ENCODE measurements at places on chromosomes 12 and 14.

DNA sequence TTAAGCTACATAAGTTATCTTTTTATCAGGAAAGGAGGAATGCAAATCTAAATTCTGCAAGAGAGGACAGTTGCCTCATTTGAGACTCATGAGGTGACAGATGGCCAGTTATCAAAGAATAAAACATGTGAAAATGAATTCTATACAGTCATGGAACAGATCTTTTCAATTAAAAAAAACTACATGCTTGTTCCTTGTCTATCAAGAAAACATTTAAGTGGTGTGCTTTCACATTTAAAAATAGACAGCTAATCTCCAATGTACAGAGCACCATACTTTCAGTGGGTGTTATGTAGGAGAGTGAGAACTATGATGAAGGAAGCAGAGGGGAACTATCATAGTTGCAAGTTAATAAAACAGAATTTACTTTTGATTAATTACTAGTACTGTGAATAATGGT lies 76.7 kb upstream of the TTC7B start:
- DNase-seq, result no peak

- no peak for DNase-seq
Measured at GRCh38 chr14:105924951-105925591, 398.7 kb downstream of the TMEM121 start.

DNA sequence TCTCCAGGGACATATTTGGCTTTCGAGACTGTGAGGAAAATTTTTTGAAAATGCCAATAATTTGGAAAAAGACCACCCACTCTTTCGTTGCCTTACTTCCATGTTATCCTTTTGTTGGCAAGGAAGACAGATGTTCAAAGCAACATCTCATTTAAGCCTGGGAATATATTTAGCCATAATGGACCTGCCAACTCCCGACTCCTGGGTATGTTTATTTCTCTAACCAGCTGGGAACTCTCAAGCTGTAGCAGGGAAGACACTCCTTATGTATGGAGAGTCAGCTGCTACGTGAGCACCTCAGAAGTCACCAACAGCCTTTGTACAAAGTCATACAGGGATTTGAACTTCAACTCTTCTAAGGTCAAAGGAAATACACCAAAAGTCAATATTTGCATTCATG lies 96.5 kb upstream of the DAAM1 start:
- no peak for DNase-seq

- no peak for DNase-seq
Measured at GRCh38 chr12:22457085-22457484, 87.3 kb downstream of the C2CD5 start.

- no peak for DNase-seq
Measured at GRCh38 chr12:65389436-65389835, 111.0 kb downstream of the MSRB3 start.

GRCh38 chr12:26292596-26292995 lies 97.2 kb downstream of the SSPN start:
- DNase-seq, result no peak

GRCh38 chr14:23117371-23118020 lies 1.6 kb downstream of the CEBPE start:
- no peak for DNase-seq

- no peak for DNase-seq
Measured at GRCh38 chr12:58639318-58639934, 280.9 kb downstream of the LRIG3 start.

- DNase-seq, result no peak
Measured at GRCh38 chr14:67722293-67722692, 20.6 kb downstream of the RDH12 start.

- DNase-seq, result no peak
Measured at GRCh38 chr14:89428546-89429198, 11.6 kb upstream of the FOXN3 start.

- no peak for DNase-seq
Measured at GRCh38 chr14:99261912-99262787, 9.8 kb downstream of the BCL11B start.

DNA sequence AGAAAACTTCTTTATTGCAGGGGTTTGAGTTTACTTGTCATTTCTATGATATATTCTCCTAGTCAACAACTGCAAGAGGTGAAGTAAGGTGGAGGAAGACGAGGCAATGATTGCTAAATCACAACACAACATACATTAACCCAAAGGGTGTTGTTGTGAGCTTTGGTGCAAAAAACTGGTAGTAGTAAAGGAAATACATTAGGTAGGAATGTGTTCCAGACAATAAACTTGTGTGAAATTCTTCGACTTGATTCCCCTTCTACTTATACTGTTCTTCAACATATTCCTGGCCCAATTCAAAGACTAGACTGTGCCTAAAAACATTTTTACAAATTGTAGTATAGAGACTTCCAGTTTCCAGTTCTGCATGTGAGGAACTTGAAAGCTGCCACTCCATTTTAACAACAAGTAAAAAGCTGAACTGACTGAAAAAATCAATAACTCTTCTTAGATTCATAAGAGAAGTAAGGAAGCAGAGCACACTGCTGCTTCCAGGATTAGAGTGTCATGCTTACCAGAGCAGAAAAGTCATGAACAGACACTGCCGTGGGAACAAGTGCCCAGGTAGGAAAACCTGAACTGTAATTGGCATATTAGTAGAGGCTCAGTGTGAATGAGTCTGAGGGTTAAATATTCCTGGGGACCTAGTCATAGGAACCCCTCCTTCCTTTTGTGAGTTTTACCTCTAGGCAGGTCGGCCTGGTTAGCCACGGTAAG lies 22.2 kb downstream of the COX8C start:
- DNase-seq, result no peak

DNA sequence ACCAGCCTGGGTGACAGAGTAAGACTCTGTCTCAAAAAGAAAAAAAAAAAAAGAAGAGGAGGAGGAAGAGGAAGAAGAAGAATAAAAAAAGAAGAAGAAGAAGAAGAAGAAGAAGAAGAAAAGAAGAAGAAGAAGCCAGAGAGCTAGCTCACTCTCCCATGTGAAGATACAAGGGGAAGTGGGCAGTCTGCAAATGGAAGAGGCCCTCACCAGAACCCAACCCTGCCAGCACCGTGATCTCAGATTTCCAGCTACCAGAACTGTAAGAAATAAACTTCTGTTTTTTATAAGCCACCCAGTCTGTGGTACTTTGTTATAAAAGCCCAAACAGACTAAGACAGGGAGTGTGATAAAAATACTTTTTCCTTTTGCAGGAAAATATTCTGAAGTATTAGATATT lies 130.7 kb downstream of the ETNK1 start:
- DNase-seq, result no peak

DNA sequence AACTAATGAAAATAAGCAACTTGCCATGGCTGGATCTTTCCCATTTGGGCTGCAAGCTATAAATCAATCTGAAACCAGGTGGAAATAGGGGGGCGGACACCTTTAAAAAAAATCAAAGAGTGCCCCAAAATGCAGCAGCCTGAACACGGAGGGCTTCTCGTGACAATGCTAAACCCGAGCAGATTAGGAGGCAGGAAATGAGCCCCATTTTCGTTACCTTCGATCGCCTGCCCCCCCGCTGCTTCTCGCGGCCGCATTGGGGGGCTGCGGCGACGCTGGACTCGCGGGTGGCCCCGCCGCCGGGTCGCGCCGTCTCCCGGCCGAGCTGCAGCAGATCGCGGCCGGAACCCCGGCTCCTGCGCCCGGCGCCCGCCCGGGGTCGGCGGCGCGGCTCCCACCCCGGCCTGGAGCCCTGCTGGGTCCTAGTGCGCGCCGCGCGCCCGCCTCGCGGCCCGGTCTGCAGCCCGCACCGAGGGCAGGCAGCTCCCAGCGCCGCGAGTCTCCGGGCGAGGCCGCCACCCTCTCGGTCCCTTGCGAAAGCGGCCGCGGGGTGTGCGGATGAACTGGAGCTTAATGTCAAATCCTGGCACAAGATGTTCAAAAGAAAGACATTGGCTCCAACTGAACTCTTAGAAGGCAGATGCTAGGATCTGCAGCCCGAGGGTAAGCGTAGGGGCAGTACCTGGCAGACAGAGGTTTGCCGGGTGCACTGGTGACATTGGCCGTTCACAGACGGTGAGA lies 201.9 kb upstream of the FOXN3 start:
- DNase-seq, result peak; percentile 44

Data from stimulated activated CD8-positive, alpha-beta memory T cell treated with anti-CD3 and anti-CD28 coated beads, Interleukin-4, amount 100 ng/mL, for 24 hours (primary cell).